WTC11 (cell line): ENCODE measurements at places on chromosomes 1 and 21.

DNA sequence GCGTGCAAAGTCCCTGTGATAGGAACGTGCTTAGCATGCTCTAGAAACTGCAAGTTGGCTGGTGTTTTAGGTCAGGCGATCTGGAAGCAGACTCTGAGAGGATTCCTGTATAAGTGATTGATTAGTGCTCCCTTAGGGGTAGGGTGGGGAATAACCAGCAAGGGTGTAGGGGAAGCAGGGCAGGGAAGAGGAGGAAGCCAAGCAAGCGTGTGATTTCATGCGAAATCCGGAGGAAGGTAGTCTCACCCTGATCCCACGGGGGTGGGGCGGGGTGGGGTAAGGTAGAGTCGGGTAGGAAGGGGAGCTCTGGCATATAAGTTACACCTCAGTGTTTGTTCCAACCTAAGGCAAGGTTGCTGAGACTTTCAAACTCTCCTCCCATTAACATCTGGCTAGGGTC lies 24.9 kb upstream of the CTPS1 start:
- no peak for DNase-seq

GRCh38 chr1:248844526-248844925 lies 6.5 kb downstream of the ZNF672 start:
- no peak for DNase-seq

DNA sequence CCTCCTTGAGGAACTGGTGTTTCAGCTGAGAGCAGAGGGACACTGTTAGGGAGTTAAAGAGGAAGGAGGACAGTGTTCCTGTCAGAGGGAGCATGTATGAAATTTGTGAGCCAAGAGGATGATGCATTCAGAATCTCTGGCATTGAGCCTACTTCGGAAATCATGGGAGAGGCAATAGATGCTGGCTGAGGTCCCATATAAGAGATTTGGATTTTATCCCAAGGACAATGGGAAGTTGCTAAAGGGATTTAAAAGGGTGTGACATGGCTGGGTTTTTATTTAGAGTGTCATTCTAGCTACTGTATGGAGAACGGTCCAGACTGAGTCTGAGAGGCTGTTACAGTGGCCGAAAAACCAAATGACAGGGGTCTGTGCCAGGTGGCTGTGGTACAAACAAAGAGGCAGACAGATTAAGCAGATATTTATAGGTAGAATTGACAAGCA lies 403.2 kb upstream of the B3GALT2 start:
- no peak for DNase-seq

DNA sequence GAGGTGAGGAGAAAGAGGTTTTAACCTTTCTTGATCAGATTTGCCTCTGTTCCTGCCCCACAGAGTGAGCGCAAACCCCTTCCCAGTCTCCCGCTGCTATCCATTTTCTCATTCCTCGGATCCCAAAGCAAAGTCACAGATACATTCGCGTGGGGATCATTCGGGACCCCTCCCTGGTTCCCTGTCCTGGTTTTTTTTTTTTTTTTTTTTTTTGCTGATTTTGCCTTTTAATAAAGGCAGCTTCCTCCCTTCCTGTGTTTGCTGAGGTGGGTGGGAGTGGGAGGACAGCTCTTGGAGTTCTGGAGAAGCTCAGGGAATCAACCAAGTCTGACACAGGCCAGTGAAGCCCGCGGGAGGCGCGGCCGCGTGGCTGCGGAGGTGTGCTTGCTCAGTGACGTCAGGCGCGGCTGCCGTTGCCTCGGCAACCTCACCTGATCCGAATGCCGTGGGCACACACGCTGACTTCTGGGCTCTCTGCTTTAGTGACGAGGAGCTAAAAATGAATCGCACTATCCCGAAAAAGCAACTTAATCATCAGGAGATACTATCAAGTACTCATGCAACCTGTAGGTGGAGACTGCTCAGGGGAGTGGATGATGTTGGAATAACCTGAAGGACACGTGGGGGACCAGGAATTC lies 106.4 kb downstream of the TBX19 start:
- DNase-seq: peak; percentile 73

DNA sequence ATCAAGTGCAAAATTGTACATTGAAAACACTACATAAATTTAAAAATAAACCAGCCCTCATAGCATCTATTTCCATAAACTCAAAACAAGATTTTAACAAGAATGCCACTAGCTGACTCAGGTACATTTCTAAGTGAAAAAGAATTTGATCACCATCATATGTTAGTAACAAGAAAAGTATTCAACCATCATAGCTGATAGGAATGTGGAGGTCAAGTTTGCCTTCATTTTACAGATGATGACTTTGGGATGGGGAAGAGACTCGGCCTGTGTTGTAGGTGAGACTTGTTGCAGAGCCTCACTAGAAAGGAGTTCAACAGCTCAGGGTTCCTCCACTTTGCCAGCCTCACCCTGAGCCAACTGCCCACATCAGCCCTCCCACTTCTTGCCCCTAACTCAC lies 318.8 kb upstream of the FAM78B start:
- DNase-seq: no peak

- DNase-seq: no peak
Observed at GRCh38 chr1:245043611-245043940, 111.2 kb upstream of the KIF26B start.

- DNase-seq: no peak
Observed at GRCh38 chr1:149936170-149936991, at the start of gene MTMR11. MTMR11 (minus strand) TSS chr1:149936879; CDS start chr1:149936647, 232 bp downstream.

DNA sequence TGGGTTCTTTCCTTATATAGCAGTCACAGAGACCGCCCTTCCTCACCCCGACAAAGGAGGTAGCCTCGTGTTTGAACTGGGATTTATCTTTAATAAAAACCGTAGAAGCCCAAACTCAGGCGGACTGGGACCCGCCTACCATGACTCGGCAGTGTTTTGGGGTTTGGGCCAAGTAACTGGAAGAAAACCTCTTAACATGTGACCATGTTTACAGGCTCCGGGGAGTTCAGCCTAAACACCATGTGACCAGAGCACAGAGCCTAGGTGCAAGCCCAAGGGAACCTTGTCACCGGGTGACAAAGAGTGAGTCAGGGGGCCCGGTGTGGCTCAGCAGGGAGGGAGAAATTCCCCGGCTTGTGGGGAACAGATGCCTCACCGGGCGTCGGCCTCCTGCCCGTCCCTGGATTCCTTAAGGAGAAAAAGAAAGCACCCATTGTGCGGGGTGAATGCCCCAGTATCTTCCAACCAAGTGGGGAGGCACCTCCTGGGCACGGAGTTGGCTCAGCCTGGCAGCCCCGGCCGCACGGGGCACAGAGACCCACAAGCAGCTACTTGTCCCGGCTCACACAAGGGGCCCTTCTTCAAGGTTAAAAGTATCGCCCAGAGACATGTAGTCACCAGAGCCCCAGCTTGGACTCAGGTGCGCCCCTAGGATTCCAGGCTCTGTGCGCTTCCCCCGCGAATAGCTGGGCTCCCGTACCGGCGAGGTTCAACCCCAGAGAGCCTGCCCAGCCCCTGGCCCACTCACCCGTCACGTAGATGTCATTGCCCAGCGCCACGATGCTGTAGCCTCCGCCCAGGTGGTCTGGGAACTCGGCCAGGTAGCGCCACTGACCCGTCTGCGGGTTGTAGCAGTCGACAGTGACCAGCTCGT lies 1.4 kb downstream of the KLHL21 start:
- DNase-seq: peak; percentile 41

- DNase-seq: no peak
Observed at GRCh38 chr1:211684791-211685190, 9.4 kb upstream of the NEK2 start.

DNA sequence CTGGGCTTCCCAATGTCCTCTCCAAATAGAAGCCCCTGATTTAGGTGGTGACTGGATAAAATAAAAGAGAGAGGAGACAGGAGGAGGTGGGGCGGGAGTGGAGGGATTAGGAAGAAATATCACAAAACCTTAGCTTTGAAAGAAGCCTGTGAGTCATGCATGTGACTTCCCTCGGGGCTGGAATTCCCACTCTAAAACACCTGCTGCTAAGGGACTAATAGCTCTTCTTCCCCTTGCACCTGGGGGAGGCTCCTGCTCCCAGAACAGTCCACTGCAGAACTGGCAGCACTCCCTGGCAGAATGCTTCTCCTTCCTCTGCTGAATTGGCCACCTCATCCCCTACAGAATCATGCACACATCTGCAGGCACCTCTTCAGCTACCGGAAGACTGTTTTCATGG lies 207.2 kb downstream of the ATG4C start:
- DNase-seq: no peak

- DNase-seq: no peak
Observed at GRCh38 chr1:91687452-91687851, 186.8 kb downstream of the CDC7 start.

- DNase-seq: no peak
Observed at GRCh38 chr1:112460615-112461014, 48.1 kb upstream of the WNT2B start.

DNA sequence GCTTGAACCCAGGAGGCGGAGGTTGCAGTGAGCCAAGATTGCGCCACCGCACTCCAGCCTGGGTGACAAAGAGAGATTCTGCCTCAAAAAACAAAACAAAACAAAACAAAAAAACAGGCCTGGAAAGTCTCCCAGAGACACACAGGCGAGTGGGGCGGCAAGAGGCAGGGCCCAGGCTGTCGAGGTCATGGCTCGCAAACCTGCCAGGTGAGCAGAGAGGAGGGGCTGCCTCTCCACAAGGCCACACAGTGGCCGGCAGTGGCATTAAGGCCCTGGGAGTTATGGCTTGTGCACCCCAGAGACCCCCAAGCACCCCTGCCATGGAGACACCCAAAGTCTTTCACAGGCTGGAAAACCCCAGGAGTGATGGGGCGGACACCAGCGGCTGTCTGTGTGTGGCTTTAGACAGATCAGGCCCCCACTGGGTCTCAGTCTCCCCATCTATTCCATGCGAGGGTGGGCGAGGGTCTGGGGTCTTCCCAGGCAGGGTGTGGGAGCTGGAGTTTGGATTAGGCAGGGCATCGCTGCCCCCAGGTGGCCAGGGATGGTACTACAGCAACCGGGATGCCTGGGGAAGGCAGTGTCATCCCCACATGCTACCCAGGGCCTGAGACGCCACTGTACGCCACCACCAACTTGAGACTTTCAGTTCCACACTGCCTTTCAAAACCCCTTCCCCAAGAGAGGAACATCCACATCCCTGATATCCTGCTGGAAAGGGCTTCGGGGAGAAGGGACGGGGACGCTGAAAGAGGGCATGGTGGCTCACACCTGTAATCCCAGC lies 7.3 kb upstream of the CTRC start:
- DNase-seq: peak; percentile 93

- no peak for DNase-seq
Observed at GRCh38 chr1:59569198-59569597, 245.6 kb upstream of the HOOK1 start.
